Stimulated activated CD4-positive, alpha-beta T cell treated with anti-CD3 and anti-CD28 coated beads, Interleukin-15, amount 100 ng/mL, for 1 hour (primary cell): ENCODE measurements at places on chromosomes 13 and 19.

- DNase-seq: no peak
Measured at GRCh38 chr13:102012299-102013293, 389.3 kb downstream of the FGF14 start.

GRCh38 chr19:11373166-11373884 lies 1.1 kb upstream of the SWSAP1 start:
- DNase-seq: no peak

DNA sequence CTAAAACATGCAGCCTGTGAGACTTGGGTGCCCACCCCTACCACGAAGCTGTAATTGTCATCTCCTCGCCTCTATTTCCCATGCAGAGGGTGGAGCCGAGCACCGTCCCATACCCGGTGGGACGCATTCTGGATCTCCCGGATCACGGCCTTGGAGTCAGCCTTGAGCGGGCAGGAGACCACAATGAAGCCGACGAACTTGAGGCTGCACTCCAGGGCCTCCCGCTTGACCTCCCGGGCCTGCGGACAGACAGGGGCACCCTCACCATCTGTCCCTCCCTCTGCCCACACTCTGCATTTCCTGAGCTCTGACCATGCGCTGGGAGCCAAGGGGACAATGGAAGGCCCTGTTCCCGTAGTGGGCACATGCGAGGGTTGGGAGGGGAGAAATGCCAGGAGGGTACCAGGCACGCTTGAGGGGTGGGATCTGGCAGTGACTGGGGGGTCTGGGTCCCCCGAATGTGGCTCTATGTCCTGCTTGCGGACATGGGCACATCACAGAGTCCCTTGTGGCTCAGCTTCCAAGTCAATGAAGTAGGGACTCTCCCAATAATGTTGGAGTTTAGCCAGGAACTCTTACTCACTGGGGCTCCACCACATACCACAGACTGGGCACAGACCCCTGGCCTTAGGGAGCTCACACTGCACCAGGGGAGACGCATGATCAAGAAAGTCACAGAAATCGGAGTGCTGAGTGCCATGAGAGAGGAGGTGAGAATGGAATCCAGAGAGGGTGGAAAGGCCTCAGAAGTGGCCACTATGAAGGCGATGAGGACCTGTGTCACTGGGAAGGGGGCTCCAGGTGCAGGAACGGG lies 9.2 kb upstream of the GMIP start:
- DNase-seq: no peak

GRCh38 chr13:79456656-79457365 lies 24.1 kb upstream of the NDFIP2 start:
- DNase-seq: no peak

DNA sequence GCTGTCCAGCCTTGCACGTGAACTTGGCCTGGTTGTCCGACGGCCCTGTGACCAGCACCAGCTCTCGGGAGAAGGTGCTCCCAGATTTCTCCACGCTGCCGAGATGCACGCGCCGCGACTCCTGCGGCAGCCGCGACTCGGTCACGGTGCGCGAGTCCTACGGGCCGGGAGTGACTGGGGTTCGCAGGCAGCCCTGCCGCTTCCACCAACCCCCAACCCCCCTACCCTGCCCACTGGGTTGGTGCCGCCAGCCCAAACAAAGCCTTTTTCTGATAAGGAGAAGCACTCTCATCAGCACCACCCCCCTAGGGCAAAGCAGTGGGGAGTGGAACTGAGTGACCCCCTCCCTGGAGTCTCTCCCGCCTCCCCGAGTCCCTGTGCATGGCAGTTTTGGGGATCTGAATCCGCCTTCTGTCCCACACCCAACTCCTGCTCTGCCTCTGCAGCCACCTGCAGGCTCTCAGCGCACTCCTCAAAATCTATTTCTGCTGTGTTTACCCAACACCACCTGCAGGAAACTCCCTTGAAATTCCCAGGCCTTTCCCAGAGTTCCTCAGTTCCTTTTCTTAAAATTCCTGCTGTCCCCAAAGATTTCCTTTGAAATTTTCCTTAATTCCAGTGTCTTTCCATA lies 6.2 kb downstream of the NPHS1 start:
- no peak for DNase-seq

DNA sequence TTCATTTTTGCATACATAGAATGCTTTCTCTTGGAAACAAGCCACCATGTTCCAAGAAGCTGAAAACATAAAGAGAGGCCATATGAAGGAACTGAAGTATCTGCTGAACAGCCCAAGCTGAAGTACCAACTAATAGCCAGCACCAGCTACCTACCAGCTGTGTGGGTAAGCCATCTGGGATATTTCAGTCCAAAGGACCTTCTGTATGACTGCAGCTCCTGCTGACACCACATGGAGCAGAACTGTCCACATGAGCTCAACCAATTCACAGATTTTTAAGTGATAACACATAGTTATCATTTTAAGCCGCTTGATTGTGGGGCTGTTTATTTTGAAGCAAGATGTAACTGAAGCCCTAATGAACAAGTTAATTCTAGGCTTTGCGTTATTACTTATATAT lies 621.1 kb upstream of the KLHL1 start:
- no peak for DNase-seq

DNA sequence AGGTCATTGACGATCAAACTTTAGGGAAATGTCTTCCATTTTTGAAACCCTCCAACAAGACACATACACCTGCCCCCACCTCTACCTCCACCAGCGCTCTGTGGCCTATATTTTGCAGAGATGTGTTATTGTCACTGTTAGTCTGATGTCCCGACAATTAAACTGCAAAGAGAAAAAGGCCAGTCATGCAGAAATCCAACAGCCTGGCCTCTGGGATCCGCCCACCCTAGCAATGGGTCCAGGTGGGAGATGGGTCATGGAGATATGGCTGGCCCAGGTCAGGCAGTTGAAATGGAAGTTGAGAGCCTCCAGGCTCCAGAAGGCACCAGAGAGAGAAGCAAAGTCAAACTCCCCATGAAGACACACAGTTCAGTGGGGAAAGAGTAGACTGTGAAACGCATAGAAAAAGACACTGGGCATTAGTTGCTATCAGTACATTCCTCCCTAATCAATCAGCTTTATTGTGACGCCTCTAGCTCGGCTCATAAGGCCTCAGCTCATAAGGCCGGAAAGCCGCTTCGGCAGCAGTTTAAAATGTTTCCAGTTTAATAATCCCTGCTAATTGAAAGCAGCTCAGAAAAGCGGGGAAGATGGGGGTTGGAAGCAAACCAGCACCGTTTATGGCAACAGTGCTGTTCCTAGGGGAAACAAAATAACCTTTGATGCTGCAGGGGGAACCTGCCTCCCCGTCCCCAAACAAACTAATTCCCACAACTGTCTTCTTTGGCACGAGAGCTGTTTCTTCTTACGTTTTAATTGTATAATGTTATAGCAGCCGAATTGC lies 239.7 kb upstream of the ZNF507 start:
- DNase-seq: no peak

DNA sequence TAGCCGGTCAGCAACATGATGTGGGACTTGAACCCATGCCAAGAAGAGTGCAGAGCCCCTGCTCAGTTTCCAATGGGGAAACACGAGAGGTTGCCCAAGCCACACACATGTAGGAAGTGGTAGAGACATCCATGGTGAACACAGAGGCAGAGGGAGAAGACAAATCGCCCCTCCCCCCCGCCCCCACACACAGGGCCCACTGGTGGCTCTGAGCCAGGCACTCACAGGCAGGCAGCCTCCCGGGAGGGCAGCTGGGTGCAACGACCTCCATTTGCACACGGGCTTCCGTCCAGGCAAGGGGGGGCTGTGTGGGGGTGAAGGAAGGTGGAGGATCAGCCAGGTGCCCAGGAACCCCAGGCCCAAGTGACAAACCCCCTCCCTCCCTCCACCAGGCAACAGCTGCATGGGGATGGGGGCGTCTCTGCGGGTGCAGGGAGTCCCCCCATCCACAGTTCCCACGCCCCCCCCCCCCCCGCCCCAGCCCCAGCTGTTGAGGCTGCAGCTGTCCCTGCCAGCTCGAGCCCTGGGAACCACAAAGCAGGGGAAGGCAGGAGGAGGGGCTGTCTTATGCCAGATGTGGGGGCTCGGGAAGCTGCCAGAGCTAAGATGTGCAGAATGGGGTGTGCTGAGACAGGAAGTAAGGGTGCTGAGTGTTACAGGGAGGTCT lies 3.4 kb downstream of the NOTCH3 start:
- no peak for DNase-seq

DNA sequence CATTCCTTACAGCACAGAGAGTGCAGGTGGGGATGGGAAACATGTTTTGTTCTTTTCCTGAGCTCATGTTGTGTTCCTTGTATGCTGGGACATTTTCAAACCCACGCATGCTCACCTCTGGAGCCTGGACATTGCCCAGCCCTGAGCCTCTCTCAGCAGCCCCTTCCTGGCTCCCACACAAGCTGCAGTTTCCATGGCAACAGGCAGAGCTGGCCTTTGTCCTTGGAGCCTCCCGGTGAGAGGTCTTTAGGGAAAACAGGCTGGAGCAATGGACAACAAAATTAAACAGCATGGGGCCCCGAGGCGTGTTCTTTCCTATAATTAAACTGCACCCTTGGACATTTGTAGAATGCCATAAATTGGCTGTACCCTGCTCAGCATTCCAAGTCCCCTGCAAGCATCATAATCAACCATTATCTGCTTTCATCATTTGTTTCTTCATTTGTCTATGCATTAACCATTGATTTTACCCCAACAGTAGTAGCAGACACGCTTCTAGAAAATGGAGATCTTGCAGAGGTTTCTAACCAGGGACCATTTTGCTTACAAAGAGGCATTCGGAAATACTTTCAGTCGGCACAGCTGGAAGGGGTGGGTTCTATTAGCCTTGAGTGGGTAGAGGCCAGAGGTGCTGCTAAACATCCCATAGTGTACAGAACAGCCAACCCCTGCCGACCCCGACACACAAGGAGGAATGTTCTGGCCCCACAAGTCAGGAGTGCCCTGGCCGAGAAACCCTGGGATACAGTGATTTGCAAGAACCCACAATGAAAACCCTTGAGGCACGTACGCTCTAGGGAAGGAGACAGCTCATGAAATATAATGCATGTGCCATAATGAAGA lies 133.4 kb upstream of the PEG3 start:
- no peak for DNase-seq

DNA sequence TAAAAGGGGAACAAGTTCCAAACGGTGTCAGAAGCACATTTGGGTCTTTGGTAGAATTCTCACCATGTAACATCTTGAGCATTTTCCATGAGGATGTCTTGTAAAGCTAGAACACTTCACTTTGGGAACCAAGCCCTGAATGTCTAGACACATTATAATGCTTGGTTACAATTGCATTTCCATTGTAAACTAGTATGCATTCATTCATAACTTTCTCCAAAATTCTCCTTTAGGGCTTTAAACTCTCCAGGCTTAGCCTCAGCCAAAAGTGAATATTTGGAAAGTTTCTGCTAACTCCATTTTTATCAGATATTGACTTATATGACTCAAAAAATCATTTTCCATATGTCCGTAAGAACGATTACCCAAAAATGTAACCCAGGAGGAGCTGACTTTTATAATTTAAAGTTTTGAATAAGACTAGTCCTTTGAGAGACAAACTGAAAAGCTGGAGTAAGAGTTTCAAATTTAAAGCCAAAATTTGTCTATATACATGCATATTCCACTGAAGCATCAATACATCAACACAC lies 1170.4 kb downstream of the EFNB2 start:
- DNase-seq: no peak

GRCh38 chr19:11694533-11695439 lies 44.0 kb downstream of the ZNF823 start:
- peak; percentile 82 for DNase-seq

DNA sequence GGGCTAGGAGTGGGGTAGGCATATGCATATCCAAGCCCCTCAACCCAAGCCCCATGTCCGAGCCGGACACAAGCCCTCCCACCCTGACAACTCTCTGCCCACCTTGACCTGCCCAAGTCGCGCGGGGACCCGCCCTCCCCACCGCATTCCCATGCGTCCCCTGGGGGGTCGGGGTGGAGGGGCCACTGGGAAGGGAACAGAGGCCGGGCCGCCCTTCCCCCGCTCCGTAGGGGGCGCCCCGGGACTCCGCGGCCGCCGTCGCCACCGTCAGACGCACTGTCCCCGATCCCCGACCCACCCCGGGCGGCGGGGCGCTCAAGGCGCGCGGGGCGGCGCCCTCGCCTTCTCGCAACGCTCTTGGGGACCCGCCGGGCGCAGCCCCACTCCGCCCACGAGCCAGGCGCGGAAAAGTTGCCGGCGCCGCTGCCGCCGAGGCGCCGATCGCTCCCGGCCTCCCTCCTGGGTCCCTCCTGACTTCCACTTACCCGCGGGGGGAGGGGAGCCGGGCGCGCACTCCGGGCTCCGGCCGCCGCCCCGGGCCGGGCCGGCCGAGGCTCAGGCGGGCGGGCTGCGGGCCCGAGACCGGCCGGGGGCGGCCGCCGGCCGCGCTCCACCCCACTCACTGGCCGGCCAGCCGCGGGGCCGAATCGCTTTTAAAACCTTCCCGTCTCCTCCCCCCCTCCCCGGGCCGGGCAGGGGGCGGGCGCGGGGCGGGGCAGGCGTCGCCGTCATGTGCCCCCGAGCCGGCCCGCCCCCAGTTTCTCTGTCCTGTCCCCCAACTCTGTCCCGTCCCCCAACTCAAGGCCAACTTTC lies 34.4 kb upstream of the NANOS3 start:
- peak; percentile 65 for DNase-seq

GRCh38 chr13:110978390-110978789 lies 63.5 kb upstream of the ANKRD10 start:
- no peak for DNase-seq

GRCh38 chr13:80303225-80303811 lies 37.6 kb downstream of the SPRY2 start:
- DNase-seq: no peak

GRCh38 chr13:92972751-92973150 lies 253.9 kb upstream of the GPC6 start:
- DNase-seq: no peak

GRCh38 chr19:33905473-33905936 lies 108.8 kb downstream of the KCTD15 start:
- no peak for DNase-seq

GRCh38 chr13:102688306-102688973 lies 6.4 kb downstream of the METTL21C start:
- DNase-seq: no peak

DNA sequence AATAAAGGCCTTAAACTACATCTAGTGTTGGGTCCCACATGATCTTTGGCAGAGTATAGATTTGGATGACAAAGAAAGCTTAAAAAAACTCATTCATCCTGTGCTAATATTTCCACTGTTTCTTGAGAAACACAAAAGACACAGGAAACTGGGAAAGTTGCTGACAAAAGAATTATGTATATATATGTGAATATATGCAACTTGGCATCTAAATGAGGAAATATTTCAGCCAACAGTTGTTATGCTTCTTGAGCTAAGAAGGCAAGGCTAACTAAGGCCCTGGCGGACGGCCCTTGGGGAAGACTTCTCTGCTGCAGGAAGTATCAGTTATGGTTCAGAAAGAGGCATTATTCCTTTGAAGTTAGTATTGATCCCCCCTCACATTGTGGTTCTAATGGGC lies 491.8 kb downstream of the DIAPH3 start:
- no peak for DNase-seq

DNA sequence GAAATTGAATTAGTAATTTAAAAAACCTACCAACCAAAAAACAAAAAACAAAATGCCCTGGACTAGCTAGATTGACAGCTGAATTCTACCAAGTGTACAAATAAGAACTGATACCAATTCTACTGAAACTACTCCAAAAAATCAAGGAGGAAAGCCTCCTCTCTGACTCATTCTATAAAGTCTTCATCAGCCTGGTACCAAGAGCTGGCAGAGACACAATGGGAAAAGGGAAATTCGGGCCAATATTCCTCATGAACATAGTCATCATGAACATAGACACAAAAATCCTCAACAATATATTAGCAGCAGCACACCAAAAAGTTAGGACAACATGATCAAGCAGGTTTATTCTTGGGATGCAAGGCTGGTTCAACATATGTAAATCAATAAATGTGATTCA lies 2667.7 kb upstream of the PCDH20 start:
- DNase-seq: no peak
